Stimulated activated CD8-positive, alpha-beta memory T cell treated with anti-CD3 and anti-CD28 coated beads, Interleukin-7, amount 100 ng/mL, for 1 hour (primary cell): ENCODE measurements at places on chromosomes 3 and 15.

GRCh38 chr3:59692117-59692516, 642.3 kb upstream of the CFAP20DC start:
- DNase-seq: no peak

DNA sequence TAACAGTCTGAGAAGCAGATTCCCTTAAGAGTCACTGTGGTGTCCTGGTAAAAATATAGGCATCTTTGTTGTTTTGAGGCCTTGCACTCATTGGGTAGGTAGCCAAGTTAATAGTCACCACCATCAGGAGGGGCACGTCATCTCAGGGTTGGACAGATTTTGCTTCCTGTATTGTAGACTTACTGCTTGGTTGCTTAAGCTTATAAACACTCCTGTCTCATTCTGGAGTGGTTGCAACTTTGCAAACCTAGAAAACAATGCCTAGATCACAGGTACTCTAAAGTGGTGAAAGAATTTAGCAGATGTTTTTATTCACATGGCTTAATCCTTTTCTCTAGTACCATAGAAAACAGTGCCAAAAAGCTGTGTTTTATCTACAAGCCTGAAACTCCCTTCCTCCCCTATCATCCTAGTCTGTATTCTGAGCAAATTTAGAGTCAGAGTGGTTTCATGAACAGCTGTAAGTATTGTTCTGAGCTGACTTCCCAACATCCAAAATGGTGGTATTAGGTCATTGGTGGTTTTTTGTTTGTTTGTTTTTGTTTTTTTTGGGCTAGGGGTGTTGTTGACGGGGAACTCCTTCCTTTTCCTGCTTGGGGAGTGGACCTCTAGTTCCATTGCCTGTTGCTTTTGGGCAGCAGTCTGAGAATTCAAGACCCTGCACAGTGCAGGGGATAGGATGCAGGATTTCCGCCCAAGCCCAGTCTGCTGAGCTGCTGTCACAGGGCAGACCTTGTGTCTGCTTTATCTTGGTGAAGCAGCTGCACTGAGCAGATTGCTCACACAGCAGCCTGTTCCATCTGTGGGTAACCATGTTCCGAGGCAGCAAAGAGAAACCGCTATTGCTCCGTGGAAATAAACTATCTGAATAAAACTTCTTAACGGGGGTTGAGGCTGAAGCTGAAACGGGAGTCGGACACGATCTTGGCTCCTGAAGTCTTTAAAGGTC, 202.0 kb downstream of the AKAP13 start:
- DNase-seq: peak; percentile 45

DNA sequence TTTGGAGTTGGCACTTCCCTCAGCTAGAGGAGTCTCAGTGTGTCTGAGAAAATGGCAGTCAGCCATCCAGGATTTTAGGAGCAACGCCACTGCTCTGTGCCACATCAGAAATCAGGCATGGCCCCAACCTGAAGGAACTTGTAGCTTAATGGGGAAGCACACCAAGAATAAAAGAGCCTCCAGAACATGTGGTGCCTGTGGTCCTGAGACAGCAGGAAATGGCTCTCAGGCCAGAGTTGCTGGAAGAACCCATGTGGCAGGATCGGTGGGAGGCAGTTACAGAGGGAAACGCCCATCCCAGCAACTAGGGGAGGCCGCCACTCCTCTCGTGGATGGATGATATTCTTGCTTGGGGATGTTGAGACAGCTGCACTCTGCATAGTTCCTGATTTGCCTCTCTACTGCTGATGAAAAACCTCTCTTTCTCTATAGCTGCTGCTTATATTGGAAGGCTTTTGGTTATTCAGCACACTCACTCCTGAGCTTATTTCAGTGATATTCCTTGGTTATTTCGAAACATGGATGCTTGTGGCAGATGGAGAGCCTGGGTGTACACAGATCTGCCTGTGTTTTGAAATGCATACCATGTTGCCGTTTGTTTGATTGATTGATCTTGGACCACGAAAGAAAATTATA, 52.4 kb downstream of the KLHL25 start:
- no peak for DNase-seq

DNA sequence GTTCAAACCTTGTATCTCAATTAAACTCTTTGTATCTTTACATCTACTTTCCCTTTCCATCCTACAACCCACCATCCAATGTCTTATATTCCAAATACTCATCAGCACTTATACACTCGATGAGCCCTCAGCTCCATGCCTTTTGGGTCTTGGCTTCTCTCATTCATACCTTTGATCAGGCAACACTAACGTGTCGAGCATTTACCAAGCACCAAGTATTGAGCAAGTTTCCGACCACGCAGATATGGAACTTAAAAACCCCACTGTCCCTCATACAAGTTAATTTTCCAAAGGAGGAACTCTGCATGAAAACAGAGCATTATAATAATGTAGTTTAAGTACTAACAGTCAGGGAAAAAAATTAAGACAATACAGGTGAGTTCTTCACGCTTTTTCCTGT, 102.8 kb downstream of the IL1RAP start:
- no peak for DNase-seq

- no peak for DNase-seq
Observed at GRCh38 chr15:53739651-53740050, 19.8 kb downstream of the WDR72 start.

DNA sequence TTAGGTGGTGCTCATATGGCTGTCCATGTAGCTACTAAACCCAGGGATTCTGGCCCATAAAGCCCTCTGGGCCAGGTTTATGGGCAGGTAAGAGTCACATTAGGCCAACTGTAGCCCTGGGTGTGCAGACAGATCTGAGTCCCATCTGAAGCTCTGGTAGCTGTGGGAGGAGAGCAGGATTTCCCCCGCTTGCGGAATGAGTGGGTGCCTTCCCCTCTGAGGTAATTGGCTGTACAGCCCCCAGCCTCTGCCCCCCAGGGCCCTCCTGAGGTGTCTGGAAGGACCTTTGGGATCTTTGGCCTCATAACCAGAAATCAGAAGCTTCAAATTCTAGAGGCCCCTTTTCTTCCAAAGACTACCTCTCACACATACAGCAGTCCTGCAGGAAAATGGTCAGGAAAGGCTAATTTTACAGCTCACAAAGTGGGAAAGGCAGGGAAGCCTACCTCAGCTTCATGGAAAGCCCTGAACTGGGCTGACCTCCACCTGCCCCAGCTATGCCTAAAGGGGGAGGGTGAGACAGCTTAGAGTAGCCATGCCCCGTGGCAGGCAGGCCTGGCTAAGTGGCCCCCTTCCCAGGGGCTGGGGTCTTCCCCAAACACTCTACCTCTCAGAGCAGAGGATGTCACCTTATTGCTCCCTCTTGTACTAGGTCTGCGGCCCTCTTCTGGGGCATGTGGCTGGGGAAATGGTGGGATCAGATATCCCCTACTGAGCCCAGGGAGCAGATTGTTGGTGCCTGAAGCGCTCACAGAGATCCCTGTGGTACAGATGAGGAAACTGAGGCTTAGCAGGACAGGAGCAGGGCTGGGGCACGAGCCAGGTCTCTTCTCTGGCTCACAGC, 16.8 kb downstream of the HEMK1 start:
- no peak for DNase-seq

- DNase-seq: no peak
Observed at GRCh38 chr3:196388956-196389355, 43.3 kb downstream of the UBXN7 start.

DNA sequence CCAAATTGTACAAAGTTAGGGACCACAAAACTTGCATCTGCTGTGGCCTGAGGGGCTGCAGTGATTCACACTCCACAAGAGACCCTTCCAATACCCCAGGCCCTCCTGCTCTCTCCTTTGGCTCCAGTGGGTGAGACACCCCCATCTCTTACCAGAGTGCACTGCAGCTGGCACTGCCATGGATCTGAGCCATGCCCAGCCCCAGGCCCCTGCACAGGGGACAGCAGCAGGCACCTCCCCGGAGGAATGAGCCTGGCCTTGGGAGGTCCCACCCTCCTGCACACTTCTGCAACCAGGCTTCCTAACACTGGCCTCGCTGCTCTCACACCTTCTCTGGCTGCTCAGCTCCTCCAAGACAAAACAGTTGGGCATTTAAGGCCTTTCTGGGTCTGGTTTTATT, 16.3 kb upstream of the TSPAN3 start:
- DNase-seq: no peak

GRCh38 chr15:69713726-69714559, 261.3 kb downstream of the RPLP1 start:
- peak; percentile 46 for DNase-seq

GRCh38 chr3:53772562-53772961, 73.7 kb downstream of the CHDH start:
- no peak for DNase-seq

DNA sequence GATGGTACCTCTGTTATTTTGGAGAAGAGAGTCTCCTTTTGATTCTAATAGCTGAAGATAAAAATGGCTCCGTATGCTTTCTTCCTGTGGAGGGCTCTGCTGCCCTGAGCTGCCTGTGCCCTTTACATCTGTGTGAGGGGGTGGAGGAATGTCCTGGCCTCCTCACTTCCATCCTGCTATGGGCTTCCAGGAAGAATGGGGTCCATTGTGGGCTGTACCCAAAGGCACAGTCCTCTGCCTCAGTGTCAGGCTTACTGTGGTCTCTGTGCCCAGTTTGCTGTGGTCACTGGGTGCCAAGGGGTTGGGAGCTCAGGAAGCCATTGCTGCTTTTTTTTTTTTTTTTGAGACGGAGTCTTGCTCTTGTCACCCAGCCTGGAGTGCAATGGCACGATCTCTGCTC, 14.4 kb downstream of the DAG1 start:
- no peak for DNase-seq

DNA sequence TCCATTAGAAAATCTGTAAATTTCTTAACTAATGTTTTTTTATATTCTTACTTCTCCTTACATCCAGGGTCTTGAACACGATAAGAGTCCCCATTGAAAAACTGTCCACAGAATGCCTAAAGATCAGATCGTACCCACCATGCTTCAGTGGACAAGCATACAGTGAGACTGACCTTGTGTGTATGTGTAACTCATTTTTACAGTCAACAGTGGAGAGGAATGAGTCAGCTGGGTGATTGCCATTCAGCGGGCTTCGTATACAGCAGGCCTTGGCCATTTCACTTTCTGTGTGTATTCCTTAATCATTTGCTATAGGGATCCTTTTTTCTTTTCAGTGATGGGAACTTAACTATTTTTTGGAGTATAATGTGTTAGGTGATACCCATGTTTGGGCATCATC, 10.6 kb downstream of the PARP14 start:
- DNase-seq: no peak

DNA sequence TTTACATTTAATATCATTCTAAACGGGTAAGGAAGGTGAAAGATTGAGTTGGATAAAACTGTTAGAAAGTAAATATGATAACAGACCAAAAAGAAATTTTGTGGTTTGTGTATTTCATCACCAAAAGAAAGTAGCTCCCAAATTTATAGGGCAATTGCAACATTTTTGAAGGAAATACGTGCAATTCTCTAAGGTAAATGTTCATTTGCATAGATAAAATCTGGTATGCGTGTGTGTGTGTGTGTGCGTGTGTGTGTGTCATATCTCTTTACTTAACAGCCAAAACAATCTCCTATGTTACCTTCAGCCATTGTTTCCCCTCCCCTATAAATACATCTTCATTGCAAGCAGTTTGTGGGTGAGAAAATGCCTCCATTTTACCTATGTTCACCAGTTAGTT, 208.4 kb downstream of the TNIK start:
- no peak for DNase-seq

GRCh38 chr3:34035775-34036174, 237.3 kb downstream of the PDCD6IP start:
- DNase-seq: no peak

GRCh38 chr3:55615694-55616295, 128.7 kb upstream of the WNT5A start:
- no peak for DNase-seq

DNA sequence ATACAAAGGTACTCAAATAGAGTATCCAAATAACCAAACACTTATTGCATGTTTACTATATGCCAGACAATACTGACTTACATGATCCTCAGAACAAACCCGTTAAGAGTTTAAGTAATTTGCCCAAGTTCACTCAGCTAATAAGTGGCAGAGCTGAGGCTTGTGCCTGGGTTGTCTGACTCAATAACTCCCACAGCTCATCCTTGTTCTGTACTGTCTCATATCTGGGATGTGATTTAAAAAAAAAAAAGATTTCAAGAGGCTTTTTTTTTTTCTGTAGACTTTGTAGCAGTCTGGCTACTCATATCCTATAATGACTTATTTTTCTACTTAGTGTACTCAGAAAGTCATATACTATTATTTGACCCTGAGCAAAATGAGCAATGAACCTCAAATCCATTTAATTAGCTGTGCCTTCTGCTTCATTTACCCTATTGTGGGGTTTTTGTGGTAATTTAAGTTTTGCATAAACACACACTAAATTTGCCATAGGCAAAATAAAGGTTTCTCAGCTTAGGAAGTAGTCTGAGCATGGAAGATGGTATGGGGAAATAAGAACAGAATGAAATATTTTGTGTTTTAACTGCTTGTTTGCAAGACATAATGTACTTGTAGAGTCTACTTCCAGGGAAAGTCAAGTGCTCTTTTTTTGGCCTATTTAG, 3.1 kb downstream of the NSUN3 start:
- no peak for DNase-seq

DNA sequence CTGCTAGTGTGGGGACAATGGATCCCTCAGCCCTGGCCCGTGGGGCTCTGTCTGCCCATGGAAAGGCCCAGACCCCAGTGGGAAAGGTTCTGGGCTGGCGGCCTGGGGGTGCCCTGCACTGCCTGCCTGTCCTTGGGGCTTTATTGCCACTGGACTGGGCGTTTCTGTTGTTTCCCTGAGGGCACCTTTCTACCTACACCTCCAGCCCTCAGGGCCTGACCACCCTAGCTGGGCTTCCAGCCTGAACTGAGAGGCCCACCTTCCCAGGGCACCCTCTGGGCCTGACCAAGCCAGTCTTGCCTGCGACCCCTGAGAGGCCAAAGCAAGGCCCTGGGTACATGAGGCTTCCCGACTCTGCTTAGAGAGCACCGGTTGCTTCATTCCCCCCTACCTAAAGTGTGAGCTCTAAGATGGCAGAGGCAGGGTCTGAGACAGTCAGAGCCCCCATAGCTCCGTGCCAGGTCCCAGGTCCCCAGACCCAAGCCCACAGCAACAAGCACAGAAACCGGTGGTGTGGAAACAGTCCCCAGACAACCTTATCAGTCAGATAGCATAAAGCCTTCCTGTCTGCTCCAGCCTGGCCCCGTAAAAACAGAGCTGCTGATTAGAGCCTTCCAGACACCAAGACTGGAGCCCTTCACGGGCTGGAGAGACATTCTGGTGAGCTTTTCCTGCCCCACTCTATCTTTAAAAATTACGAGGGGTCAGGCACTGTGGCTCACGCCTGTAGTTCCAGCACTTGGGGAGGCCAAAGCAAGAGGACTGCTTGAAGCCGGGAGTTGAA, 102.8 kb downstream of the CHSY1 start:
- no peak for DNase-seq

GRCh38 chr3:64392001-64392400, 166.7 kb upstream of the PRICKLE2 start:
- DNase-seq: no peak

DNA sequence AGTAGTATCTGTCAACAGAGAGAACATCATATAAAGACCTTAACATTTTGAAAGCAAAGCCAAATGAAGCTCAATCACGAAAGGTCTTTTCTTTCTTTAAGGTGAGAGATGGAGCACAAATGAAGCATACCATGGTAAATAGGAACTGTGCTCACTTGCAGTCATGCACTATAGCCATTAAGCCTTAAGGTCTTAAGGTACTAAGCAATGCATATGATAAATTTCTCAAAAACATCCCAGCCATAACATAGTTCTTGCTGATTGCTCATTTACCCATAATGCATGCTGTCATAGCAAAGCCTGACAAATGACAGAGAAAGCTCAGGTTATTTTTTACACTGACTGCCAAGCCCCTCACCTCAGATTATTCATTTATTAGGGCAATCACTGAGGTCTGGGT, 214.5 kb downstream of the MECOM start:
- no peak for DNase-seq
